CD4-positive, alpha-beta T cell treated with Interleukin-17A for 4 hours (primary cell): ENCODE measurements at places on chromosomes 6 and 20.

- peak; percentile 14 for DNase-seq
Measured at GRCh38 chr20:3239867-3240775, 1.1 kb upstream of the SLC4A11 start.

DNA sequence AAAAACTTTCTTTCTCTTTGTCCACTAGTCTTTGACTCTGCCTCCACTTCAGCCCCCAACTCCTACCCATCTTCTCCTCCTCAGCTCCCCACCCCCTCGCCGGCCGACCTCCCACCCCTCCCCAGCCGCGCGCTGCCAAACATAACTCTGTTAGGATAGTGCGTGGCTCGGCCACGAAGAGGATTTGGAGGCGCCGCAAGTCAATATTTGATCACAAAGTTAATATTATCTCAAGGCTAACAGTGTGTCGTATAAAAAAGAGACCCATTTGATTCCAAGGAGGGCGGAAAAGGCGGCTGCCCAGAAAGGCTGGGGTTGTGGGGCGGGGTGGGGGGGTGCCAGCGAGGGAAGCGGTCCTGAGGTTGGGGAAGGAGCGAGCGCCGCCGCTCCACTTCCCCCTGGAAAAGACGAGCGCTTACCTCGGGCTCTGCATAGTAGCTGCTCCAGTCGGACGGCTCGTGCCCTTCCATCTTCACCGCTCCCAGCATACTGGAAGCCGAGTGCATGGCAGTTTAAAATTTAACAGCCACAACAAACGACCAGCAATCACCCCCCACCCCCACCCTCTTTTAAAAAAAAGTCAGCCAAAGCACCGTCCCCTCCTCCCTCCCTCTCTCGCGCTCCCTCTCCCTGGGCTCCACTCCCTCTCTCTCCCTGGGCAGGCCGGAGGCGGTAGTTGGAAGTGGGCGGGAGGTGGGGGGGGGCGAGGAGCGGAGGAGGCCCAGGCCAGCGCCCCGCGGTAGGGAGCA, 425 bp downstream of the FOXA2 start:
- DNase-seq = no peak

DNA sequence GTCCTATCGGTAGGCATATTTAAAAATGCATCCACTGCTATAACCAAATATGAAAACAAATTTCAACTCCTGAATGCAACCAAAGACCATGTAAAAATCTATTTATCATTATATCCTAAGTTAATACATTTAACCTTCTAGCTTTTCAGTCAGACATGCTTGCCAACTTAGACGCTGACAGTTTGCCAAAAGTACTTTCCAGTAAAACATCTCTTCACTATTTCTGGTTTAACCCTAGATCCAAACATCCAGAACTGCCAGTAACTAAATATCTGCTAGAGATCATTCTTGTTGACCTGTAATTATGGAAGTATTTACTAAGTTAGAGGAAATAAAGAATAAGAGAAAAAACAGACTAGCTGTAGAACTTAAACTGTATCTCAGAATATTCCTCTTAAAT, 210.2 kb upstream of the THEMIS start:
- DNase-seq = no peak

DNA sequence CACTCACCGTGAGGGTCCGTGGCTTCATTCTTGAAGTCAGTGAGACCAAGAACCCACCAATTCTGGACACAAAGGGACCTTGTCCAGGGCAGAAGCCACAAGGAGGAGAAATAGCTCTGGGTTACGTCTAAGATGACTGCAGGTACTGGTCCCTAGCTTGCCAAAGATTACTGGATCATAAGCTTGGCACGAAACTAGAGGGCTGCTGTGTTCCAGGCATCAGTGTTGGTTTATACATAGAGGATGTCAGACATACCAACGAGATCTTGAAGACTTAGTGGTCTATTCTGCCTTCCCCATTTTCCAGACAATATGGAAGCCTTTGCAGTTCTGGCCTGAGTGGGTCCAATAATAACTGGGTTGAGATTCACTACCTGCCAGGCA, 175.7 kb downstream of the TBX18 start:
- DNase-seq = no peak

DNA sequence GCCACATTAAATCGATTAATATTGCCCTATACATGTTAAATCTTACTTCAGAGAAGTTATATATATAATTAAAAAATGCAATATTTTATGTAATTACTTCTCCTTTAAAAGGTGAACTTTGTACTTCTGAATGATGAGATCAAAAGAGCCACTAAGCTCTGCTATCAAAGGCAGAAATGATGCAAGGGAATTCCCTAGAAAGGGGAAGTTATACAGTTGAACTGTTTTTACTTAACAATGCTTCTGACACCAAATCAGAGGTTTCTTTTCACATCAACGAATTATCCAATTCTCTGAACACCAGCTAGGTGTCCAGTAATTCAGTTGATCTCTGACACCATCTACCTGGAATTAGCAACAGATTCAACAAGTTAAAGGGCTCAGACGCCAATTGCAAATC, 319.9 kb upstream of the TSHZ2 start:
- DNase-seq = no peak

GRCh38 chr20:19176470-19177052, 35.9 kb upstream of the SLC24A3 start:
- DNase-seq = no peak

DNA sequence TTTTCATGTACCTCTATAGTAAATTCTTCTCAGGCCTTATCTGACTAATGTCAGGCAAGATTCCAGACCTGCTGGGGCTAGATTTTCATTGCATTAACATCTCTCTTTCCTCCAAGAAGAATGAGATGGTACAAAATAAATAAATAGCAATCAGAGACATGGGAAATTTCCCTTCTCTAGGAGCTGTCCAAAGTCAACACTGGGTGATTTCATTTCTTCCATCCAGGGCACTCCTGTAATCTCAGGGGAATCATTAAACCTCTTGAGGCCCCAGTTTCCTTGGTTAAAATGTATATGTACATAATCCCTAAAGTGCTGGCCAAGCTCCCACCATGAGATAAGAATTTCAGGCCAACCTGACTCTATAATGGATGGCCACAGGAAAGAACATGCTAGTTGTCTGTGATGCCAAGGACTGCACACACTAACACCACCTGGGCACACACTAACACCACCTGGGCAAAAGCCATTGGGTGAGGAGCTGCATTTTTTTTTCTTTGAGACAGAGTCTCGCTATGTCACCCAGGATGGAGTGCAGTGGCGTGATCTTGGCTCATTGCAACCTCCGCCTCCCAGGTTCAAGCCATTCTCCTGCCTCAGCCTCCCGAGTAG, 912 bp downstream of the IL17F start:
- no peak for DNase-seq

DNA sequence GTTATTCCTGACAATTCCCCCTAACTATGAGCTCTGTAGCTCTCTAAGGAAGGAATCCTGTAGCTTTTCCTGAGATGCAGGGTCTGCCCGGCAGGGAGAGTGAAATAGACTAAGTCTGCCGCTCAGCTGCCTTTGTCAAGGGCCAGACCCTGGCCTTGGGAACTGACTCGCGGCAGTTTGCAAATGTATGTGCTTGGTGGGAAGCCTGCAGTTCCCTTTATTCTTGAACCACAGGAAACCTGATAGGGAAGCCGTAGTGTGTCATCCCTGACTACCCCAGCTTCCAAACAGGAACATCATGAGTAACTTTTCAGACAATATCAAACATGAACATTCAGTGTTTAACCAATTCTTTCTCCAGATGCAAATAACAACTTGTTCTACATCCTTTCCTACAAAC, 78.7 kb upstream of the IFNGR1 start:
- no peak for DNase-seq

DNA sequence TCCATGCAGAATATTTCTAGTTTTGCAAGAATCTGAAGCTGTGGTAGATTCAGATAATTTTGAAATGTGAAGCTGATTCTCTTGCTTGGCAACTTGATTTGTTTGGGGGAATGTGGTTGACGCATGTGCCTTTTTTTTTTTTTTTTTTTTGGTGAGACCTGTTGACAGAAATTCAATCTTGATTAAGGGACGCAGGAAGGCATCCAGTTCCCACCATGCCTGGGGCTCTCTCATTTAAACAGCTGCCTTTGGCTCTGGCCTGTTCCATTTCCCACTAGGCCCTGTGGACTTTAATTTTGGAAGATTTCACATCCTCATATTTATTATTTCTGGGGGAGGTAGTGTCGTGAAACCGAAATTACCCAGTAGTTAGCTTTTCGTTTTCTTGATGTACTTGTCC, 8.6 kb downstream of the TPX2 start:
- DNase-seq = no peak

GRCh38 chr6:23282252-23283021, 713.1 kb downstream of the HDGFL1 start:
- no peak for DNase-seq

- DNase-seq = no peak
Measured at GRCh38 chr6:158068893-158069799, 87.5 kb downstream of the SYNJ2 start.

- DNase-seq = no peak
Measured at GRCh38 chr6:38350942-38351341, 288.8 kb downstream of the BTBD9 start.

DNA sequence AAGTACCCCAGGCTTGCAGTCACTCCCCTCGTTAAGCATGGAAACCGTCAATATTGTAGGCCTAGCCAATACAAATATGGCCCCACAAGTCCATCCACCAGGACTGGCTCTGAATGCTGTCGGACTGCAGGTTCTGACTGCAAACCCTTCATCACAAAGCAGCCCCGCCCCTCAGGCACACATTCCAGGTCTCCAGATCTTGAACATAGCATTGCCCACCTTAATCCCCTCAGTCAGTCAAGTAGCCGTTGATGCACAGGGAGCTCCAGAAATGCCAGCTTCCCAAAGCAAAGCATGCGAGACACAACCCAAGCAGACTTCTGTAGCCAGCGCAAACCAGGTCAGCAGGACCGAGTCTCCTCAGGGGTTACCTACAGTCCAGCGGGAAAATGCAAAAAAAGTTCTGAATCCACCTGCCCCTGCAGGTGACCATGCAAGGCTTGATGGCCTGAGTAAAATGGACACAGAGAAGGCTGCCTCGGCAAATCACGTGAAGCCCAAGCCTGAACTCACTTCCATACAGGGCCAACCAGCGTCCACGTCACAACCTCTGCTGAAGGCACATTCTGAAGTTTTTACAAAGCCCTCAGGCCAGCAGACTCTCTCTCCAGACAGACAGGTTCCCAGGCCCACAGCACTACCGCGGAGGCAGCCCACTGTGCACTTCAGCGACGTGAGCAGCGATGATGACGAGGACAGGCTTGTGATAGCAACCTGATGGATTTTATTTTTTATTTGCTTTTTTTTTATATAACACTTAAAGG, 126.2 kb upstream of the EDN1 start:
- DNase-seq = no peak

GRCh38 chr20:48635791-48636267, 192.0 kb downstream of the PREX1 start:
- peak; percentile 60 for DNase-seq
